ENCODE measurements at places on chromosomes 6 and 20.

DNA sequence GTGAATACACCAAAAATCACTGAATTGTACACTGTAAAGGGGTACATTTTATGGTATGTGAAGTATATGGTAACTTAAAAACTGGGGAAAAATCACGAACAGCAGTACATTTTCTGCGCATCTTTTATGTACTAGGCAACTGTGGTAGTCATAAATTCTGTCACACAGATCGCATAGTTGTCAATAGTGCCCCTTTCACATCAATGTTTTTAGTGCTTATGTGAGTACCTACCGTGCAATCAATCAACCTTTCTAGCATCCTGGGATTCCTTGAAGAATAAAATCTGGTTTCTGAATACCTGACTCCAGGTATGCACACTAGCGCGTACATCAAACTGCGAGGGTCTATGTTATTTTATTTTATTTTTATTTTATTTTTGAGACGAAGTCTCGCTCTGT lies 637 bp upstream of the RPF2 start:
- DNase-seq = no peak

- DNase-seq = no peak
Observed at GRCh38 chr6:116307633-116308032, 27.9 kb upstream of the TSPYL1 start.

GRCh38 chr6:1242446-1242845 lies 69.5 kb upstream of the FOXQ1 start:
- no peak for DNase-seq

- DNase-seq = no peak
Observed at GRCh38 chr20:33846291-33846935, 35.3 kb downstream of the CHMP4B start.

DNA sequence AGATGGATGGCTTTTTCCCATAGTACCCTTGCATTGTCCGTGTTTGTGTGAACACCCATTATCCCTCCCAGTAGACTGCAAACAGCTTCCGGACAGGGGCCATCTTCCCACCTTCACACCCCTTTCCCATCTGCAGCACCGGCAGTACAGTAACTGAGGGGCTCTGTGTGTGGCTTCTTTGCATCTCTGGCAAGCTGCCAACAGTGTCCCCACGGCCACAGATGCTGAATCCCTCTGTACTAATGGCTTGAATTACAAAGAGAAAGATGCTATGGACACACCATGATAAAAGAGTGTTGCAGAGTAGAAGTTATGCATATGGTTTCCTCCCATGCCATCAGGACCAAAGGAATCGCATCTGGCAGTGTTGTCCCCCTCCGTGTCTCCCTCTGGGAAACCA lies 101.1 kb upstream of the CDYL start:
- no peak for DNase-seq

- no peak for DNase-seq
Observed at GRCh38 chr6:81693266-81693665, 59.2 kb downstream of the TENT5A start.

DNA sequence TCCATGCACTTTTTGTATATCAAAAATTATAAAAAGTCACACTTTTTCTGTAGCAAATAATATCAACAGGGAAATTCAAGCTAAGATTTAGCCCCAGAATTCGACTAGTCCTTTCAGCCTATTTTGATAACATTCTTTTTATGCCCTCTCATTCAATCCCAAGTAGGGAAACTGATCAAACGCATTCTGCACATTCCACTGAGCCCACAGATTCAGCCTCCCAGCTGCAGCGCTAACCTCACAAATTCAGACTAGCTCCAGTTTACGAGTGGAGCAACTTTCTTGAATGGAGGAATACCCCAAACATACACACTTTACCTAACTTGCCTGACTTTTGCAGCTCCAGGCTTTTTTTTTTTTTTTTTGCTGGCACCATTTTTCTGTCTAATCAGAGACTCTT lies 70.3 kb upstream of the HEY2 start:
- no peak for DNase-seq

DNA sequence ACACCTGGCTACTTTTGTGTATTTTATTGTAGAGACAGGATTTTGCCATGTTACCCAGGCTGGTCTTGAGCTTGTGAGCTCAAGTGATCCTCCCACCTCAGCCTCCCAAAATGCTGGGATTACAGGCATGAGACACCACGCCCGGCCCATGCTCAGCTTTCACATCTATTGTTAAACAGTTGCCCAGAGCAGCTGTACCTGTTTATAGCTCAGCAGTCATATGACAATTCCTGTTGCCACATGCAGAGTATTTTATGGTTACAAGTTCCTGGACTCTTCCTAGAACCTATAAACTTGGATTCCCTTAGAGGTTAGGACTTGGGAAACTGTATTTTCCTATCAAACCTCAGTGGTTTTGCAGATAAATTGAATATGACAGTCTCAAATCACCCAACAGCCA lies 188.3 kb upstream of the KCNG1 start:
- DNase-seq = no peak

DNA sequence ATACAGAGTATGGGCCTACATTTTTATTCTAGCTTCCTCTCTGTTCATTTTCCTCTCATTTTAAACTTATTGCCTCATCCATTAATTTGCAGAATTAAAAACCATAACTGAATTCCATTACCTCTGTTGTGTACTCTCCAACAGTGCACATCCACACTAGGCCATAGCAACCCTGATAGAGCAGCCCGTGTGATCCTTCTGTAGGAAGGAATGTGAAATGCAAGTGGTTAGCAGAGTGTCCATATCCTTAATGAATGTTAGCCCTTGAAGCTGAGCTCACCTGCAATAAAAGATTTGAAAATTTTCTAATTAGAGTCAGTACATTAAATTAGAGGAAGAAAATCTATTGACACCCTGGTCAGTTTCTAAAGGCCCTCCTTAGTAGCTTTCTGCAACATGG lies 6.5 kb upstream of the GRIK2 start:
- DNase-seq = no peak

DNA sequence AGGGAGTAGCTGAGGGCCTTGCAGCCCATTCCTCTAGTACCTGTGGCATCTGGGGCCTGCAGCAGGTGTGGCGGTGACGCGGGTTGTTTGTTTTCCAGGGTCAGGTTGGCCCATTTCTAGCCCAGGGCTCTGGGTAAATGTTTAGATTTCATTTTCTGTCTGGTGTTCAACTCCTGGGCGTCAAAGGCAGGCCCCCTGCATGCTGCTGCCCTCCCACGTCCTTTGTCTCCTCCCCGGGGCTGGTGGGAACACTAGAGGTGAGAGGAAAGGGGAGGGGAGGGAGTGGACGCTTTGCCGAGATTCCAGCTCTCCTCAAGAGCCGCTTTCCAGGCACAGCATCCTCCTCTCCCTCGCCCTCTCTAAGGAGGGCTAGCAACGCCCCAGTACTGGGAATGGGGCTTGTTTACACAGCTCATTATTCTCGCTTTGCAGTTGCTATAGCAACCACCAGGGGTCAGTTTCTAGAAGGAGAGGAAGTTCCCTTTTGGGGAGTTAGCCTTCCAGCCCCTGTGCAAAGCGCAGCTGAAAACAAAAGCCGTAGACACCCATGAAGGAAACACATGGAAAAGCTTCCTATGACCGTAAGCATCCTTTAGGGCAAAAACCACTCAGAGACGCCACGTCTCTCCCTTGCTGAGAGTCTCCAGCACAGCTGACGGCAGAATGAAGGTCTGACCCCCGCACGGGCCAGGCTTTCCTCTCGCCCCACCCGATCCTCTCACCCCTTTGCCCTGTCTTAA lies 170.6 kb downstream of the LY86 start:
- no peak for DNase-seq

- DNase-seq = no peak
Observed at GRCh38 chr6:121305957-121306607, 28.2 kb downstream of the TBC1D32 start.

GRCh38 chr20:36408219-36408618 lies 102.1 kb downstream of the DLGAP4 start:
- DNase-seq = no peak

GRCh38 chr6:52562911-52563310 lies 13.9 kb downstream of the TRAM2 start:
- DNase-seq = no peak

DNA sequence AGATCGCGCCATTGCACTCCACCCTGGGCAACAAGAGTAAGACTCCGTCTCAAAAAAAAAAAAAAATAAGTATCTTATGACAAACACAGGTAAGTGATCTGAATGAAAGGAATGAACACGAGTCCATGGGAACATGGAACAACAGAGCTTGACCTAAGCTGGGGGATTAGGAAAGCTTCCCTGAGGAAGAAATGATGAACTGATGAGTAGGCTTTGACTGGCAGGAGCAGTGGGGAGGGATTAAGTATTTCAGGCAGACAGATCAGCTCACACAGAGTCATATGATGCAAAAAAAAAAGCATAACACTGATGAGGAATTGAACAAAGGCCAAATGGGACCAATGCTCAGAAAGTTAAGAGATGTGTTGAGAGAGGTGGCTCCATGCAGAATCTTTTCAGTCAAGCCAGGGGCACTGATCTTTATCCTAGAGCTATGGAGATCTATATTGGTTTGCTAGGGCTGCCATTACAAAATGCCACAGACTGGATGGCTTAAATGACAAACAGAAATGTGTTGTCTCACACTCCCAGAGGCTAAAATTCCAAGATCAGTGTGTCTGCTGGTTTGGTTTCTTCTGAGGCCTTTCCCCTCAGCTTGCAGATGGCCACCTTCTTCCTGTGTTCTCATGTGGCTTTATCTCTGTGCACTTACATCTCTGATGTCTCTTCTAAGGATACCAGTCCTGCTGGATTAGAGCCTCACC lies 85.6 kb downstream of the ANKRD6 start:
- no peak for DNase-seq

DNA sequence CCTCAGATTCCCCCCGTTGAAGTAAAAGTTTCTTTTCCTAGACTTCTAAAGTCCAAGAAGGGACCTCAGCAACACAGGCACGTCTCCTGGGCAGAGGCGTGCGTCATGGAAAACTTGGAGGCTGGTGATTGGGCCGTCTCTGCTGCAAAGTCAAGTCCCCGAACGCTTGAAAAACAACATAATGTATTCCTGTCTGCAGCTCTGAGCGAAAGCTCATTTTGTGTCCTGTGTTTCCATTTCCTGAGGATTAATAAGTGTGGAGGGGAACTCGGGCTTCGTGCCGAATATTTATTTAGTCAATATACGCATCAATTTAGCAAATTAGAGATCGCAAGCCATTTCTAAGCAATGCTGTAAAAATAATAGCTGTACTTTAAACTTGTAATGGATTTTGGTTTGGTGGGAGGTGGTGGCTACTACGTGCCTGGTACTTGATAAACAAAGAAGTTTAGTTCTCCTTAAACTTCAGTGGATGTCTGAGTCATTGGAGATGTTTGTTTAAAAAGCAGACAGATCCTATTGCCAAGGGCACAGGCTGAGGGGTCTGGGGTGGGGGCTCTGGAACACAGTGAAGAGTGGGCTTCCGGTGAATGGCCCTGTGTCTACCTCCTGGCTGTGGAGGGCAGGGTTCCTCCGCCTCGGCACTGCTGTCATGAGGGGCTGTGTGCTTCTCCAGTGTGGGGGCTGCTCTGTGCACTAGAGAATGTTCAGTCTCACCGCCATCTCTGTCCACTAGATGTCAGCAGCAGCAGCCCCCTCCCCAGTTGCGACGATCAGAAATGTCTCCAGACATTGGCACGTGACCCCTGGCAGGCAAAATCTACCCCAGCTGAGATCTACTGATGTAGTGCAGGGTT lies 21.8 kb downstream of the PCK1 start:
- peak; percentile 87 for DNase-seq

DNA sequence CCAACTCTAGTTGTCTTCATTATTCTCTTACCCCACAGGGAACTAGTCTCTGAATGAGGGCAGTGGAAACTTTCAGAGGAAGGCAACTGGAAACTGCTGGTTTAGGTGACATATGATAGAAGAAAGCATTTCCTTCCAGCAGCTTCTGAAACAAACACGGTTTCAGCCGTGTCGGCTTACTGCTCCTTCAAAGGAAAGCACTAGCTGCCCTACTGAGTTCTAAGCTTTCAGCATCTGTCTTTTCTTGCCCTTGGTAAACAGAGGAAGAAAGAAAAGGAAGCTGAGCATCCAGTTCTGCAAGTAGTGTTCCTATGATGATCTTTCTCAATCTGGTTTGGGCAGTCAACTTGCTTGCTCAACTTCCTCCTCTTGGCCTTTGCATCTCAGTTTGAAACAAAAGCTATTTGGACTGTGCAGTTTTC lies 117.5 kb upstream of the CEP85L start:
- DNase-seq = no peak

DNA sequence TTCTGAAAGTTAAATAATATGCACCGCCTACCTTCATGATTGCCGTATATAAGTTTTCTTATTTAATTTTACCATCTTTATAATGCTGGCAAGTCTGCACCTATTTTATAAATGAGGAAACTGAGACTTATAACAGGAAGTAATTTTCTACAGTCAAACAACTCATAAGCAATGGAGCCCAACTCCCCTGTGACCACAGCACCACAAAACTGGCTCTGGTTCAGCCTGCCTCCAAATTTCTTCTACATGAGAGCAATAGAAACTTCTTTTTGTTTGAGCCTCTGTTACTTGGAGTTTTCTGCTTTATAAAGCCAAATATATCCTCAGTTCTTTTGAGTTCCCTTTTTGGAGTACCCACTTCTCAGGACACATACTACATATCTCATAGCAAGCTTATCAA lies 131.1 kb upstream of the HSF2 start:
- no peak for DNase-seq

GRCh38 chr20:61440548-61441055 lies 188.5 kb downstream of the CDH4 start:
- peak; percentile 67 for DNase-seq

DNA sequence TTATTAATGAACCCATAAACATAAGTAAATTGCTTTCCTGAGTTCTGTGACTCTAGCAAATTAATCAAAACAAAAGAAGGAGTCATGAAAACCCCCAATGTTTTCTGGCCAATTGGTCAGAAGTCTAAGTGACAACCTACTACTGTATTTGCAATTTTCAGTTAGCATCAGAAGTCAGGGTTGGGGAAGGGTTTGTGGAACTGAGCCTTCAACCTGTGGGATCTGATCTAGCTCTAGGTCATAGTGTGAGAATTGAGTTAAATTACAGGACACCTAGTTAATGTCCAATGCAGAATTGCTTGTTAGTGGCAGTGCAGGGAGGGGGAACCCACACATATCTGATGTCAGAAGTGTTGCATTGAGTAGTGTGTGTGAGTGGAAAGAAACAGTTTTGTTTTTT lies 142.4 kb downstream of the ISM1 start:
- DNase-seq = no peak

DNA sequence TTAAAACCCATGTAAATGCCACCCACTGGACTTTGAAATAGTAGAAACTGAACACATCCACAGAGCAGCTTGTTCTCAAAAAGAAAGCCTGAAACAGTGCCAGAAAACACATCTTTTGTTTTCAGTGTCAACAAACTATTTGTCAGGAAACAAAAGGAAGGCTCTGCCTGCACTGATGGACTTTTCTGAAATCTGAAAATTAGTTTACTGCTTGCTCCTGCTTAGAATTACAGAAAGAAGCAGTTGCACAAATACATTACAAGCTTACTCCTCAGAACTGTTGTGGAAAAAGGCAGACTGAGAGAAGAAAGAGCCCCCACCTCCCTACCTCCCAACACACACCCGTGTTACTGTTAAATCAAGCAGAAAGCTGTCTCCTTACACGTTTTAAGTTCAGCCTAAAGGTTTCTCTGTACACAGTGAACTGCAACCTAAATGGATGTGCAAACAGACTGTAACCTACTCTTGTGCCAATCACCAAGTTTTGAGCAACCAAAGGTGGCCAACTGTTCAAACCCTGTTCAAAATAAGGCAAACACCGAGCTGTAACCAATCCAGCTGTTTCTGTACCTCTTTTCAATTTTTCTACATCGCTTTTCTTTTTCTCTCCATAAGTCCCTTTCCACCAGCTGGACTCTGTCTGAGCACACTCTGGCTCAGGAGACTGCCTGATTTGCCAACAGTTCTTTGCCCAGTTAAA lies 43.7 kb downstream of the FRK start:
- DNase-seq = no peak

GRCh38 chr6:116352515-116353471 lies 18.0 kb upstream of the DSE start:
- no peak for DNase-seq
